Smooth muscle cell of bladder (primary cell): ENCODE measurements at places on chromosomes 1 and 21. TPM values are rescaled to one million over a fixed set of nuclear protein-coding genes. Genes with fewer than 3 reads are reported as not detected.

BARHL2 gene
- not detected in 2 replicates for total RNA-seq

FAM151A gene
- not detected in 2 replicates for total RNA-seq

ASAP3 gene
- 58.6 and 72.0 TPM in 2 replicates for total RNA-seq

KRTAP19-3 gene
- total RNA-seq = not detected in 2 replicates

CD48 gene
- total RNA-seq = not detected in 2 replicates

PADI4 gene
- not detected in 2 replicates for total RNA-seq
